ENCODE measurements at places on chromosomes 7 and 10.
A peak's percentile ranks its signal among the peaks of the same experiment; 100 is the strongest.

- no peak for DNase-seq
Measured at GRCh38 chr7:149719050-149719899, 54.1 kb downstream of the ZNF467 start.

DNA sequence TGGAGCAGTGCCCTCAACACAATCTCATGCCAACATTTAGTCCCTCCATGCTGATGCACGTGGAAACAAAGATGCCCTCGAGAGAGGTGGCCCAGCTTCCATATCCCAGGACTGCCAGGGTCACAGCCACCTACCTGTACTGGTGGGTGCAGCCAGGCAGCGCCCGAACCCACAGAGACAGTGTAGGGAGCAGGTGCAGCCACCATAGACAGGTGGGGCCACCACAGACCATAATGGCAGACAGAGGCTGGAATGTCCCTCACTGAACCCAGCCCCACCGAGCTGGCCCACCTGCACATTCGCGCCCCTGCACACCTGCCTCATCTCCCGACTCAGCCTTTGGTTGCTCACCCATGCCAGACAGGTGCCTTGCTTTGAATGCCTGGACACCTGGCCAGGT is 18.3 kb upstream of the CPXM2 start:
- no peak for DNase-seq

DNA sequence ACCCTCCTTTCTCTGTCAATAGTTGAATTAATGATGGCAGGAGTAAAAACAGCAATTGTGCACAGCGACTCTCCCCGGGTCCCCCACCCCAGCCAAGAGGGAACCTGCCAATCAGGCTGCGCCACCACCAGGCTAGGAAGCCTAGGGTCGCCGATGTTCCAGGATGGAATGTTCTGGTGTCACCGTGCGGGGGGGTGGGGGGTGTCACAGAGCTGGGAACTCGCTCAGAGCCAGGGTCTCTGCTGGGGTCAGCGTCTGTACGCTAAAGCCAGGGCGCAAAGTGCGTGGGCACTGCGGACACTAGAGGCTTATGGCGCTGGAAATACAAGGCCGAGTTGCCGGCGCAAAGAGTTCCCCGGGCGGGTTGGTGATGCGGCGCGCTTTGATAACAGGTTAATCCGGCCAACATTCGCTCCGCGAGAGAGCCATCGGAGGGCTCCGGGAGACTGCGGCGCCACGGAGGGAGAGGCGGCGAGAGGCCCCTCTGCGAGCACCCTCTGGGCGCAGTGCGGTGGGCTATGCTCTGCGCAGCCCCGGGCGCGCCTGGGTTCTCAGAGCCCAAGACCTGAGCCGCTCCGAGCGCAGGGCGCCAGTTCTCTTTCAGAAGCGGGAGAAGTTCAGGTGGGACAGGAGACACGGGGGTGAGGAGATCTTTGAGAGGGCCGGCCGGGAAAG is 192.3 kb downstream of the EMX2 start:
- DNase-seq, result no peak

DNA sequence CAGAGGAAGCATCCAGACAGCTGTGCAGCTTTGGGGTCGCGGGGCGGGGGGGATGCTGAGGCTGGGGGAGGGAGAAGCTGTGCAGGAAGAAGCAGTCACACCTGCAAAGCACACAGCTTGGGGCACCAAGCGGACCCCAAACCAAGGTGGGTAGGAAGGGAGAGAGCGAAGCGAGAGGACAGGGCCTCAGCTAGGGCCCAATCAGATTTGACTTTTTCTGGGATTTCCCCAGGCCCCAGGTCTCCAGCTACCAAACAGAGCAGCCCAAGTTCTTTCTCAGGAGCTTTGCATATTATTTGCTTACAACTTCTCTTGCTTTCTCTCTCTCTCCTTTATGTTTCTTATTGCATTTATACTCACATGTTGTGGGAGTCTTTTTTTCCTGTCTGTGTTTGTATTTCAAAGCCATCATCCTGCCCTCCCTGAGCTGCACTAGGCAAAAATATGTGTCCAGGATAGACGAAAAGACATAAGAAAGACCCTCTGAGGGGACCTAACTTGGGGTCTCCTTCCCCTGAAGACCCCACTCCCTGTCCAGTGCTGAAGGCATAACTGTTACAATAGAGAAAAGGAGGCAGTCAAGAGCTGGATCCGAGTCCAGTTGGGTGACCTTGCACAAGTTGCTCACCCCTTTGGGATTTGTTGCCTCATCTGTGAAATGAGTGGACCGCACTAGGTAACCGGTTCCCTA is 50.6 kb upstream of the SMNDC1 start:
- no peak for DNase-seq

GRCh38 chr10:6024334-6024682 is 37.9 kb downstream of the IL2RA start:
- DNase-seq, result no peak

GRCh38 chr7:106623853-106624252 is 37.1 kb downstream of the CCDC71L start:
- DNase-seq, result no peak

DNA sequence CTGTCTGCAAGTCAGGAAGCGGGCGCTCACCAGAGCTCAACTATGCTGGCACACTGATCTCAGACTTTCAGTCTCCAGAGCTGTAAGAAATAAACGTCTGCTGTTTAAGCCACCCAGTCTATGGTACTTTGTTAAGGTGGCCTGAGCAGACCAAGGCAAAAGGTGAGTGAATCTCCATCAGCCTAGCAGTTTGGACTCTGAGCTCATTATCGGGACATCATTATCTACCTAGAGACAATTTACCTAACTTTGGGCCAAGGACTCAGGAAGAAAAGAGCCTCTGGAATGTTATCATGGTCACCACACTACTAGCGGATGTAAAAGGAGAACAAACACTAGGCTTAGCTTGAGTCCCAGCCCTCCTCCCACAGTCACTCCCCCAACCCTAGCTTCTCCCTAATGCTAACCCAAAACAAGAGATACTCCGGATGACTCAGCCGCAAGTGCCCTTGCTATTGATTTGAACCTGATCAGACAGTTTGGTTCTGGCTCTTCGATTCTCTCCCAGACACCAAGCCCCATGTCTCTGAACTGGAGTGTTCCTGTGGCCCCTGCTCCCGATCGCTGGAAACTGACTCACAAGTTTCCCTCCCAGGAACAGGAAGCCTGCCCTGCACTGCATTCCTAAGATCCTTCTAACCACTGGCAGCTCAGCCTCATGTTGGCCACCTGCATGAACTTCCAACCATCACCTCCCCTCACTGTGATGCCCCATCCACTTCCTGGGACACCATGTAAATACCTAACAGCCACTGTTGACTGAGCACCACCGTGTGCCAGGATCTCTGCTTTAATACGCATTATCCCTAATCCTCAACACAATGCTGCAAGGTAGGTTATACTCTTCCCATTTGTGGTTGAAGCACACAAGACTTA is 34.5 kb downstream of the CREB3L2 start:
- no peak for DNase-seq

DNA sequence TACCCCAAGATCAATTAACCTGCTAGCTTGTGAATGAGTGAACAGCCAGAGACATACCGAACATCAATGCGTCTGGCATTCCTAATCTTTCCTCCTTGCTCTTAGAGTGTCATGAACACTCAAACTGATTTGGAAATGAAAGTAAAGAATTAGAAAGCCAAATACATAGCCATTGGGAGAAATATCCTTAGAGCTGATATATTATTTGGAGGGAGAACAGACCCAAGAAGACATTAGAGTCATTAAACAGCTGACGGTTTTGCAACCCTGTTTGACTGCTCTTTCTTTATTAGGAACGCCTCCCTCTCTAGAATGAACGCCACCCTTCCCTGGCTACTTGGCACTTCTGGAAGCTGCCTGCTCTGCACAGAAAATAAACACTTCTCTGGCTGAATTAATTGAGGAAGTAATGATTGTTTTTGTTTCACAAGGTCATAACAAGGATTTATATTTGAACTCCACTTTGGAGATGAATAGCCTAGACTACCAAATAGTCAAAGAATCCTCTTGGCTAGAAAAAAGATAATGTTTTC is 42.8 kb downstream of the CTTNBP2 start:
- no peak for DNase-seq

DNA sequence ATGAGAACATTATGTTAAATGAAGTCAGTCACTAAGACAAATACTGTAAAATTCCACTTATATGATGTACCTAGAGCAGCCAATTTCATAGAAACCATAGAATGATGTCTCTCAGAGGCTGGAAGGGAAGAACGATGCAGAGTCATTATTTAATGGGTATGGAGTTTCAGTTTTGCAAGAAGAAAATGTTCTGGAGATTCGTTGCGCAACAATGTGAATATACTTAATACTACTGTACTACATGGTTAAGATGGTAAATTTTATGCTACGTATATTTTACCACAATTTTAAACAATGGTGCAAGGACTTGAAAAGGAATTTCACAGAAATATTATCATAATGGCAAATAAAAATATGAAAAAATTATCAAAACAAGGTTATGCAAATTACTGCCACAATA is 972.6 kb downstream of the KCNMA1 start:
- DNase-seq, result no peak

- no peak for DNase-seq
Measured at GRCh38 chr7:4519819-4520520, 162.1 kb upstream of the FOXK1 start.

GRCh38 chr10:132551808-132552130 is 14.2 kb downstream of the INPP5A start:
- DNase-seq, result no peak

DNA sequence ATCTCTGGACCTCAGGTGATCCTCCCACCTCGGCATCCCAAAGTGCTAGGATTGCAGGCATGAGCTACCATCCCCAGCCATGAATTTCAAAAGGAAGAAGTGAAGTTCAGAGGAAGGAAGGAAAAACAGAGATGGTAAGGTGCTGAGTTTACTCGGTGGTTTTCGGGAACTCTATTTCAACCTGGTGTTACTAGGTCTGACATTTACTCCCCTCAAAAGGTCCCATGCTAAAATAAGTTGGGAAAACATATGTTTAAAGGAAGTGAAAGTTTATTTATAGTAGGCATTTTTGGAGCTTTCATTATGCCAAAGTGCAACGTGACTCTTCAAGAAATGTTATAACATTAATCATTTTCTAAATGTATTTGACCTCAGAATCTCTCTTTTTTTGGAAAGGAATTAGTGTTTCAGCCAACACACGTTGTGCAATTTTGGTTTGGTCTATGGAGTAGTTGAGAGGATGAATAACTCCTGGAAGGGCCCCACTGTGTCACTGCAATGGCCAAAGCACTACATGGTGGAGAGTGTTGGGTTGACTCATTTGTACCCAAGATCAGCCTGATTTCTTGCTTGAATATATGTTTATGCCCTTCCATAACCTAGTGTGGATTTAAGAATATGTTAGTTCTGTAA is 114.7 kb upstream of the FAM171A1 start:
- no peak for DNase-seq

DNA sequence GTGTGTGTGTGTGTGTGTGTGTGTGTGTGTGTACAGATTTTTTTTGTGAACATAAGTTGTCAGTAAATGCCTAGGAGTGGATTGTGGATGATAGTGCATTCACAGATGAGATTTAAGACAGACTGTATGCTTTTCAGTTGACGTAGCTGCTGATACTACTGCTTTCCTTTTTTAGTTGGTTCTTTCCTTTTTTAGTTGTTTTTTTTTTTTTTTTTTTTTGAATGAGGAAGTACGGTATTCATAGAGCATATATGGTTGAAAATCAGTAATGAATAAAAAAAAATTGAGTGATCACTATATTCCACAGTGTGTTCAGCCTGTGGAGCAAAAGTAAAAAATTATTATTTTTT is 80.5 kb downstream of the RBM33 start:
- no peak for DNase-seq

GRCh38 chr10:506451-507354 is 182.8 kb downstream of the DIP2C start:
- DNase-seq, result no peak

DNA sequence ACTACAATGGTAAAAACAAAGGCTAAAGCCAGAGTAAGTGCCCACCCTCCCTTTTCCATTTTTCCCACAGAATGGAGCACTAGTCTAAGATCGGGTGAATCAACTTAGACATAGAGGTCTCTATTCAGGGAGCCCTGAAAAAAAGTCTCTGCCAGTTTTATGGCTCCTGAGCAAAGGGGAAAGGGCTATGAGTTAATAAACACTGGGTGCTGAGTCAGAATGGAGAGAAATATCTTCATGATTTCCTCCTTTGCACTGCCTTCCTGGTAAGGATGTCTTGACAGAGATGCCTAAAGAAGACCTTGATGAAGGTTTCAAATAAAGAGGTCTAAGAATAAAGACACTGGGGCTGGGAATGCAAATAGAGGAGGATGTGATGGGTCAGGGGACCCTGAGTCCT is 607.4 kb upstream of the MBL2 start:
- no peak for DNase-seq

DNA sequence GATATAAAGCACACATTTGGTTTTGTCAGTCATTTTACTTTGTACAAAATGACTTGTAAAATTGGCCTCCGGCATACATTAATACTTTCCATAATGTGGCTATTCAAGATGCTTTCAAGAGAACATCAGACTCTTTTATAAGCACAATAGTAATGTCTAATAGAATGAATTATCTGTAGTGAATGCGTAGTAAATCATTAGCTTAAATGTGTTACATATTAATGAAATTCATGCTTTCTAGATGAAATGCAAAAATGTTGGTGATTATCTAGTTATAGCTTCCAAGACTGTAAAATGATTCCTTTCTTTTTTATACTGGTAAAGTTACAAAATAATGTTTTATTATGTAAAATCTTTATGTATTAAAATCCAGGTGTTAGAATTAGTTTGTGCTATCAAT is 144.0 kb downstream of the BBS9 start:
- DNase-seq, result no peak

- DNase-seq, result no peak
Measured at GRCh38 chr7:139737221-139738100, 40.3 kb downstream of the HIPK2 start.

DNA sequence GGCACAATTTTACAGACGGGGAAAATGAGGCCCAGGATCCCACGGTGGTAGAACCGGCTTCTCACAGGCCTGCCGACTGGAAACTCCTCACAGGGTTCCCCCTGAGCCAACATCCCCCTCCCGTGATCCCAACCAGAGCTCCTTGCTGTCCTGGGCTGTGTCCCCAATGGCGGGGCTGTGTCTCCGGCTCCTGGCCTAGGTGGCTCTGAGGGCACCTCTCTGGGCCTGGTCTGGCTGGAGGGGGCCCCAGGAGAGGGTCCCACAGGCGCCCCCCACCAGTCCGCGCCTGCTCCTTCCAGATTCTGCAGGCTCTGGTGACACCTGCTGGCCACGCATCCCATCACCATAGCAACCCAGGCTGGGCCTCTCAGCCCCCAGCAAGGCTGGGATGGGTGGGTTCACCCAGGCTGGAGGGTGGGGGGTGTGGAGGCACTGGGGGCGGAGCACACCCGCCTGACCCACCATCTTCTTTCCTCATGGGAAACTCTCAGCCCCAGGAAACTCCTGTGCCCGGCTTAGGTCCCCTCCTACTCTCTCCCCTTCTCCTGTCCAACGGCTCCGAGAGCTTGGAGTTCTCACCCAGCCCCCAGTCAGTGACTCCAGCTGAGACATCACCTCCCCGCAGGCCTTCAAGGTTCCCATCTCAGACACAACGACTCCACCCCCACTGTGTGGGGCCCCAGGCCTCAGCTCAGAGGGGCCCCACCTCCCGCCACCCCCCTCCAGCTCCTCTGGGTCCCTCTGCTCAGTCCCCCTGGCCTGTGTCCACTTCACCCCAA is 27.1 kb upstream of the TNRC18 start:
- peak; percentile 15 for DNase-seq

- peak; percentile 79 for DNase-seq
Measured at GRCh38 chr7:148698397-148699023, at the start of gene CUL1. Gene CUL1 (plus strand): TSS chr7:148698903. CDS start chr7:148730123, 31,220 bp downstream.

Measured in stimulated activated CD8-positive, alpha-beta memory T cell treated with anti-CD3 and anti-CD28 coated beads, Interleukin-15, amount 100 ng/mL, for 4 hours (primary cell).